ENCODE measurements at places on chromosomes 16 and 17.
A peak's percentile ranks its signal among the peaks of the same experiment; 100 is the strongest.

DNA sequence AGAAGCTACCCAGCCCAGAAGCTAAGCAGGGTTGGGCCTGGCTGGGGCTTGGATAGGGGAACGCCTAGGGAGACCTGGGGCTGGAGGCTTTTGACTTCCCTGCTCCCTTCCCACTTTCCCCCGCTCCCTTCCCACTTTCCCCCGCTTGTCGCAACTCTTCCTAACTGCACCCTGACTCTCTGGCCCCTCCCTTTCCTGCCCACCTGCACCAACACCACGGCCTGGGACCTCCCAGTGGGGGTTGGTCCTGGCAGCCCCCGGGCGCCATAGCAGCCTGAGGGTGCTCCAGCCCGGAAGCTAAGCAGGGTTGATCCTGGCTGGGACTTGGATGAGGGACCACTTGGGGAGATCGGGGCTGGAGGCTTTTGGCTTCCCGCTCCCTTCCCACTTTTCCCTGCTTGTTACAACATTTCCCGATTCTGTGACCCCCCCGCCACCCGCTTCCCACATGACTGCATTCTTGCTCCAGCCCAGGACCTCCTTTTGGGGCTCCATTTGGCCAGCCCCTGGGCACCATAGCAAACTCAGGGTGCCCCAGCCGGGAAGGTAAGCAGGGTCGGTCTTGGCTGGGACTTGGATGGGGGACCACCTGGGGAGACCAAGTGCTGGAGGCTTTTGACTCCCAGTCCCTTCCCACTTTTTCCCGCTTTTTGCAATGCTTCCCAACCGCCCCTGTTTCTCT is 2287.0 kb downstream of the TP53TG3F start:
- no peak for DNase-seq

GRCh38 chr17:57870283-57870635 is 20.4 kb upstream of the MRPS23 start:
- DNase-seq = no peak

DNA sequence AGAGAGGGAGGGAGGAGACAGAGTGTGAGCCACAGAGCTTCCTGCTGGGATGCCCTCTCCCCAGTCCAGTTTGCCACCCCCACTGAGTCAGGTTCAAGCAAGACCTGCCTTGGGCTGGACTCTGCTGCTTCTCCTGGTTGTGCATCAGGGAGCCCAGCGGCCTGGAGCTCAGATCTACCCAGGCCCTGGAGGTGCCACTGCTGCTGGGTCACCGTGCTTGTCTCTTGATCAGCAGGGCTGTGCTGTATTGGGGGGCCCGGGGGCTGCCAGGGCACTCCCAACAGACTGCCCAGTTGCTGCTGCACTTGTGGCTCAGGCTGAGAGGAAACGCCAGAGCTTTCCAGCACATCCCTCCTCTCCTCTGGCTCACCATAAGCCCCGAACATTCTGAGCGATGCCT is 8.9 kb downstream of the TLE7 start:
- no peak for DNase-seq

- DNase-seq = no peak
These were observed 8.3 kb downstream of the CD300H start for GRCh38 chr17:74558882-74559519.

- no peak for DNase-seq
These were observed 396.3 kb downstream of the SLC39A11 start for GRCh38 chr17:72696156-72696555.

GRCh38 chr16:59148056-59148768 is 414.1 kb upstream of the GOT2 start:
- DNase-seq = no peak

DNA sequence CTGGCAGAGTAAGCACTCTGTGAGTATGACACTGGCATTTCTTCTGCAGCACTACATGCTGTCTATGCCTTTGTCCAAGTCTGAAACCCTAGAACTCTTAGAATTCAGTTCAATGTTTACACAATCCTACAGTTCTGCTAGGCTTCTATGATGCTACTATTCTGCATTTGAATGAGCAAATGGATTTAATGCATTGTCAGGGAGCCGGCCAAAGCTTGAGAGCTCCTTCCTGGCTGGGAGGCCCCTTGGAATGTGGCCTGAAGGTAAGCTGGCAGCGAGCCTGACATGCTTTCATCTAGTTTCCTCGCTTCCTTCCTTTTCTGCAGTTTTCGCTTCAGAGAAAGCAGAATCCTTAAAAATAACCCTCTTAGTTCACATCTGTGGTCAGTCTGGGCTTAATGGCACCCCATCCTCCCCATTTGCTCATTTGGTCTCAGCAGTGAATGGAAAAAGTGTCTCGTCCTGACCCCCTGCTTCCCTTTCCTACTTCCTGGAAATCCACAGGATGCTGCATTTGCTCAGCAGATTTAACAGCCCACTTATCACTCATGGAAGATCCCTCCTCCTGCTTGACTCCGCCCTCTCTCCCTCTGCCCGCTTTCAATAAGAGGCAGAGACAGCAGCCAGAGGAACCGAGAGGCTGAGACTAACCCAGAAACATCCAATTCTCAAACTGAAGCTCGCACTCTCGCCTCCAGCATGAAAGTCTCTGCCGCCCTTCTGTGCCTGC is at the start of gene CCL2:
Gene CCL2, plus strand, starts transcription at position 635 of the 730 bp plus-strand sequence. Its CDS starts 65 bp downstream, at position 700.
- peak; percentile 28 for DNase-seq

DNA sequence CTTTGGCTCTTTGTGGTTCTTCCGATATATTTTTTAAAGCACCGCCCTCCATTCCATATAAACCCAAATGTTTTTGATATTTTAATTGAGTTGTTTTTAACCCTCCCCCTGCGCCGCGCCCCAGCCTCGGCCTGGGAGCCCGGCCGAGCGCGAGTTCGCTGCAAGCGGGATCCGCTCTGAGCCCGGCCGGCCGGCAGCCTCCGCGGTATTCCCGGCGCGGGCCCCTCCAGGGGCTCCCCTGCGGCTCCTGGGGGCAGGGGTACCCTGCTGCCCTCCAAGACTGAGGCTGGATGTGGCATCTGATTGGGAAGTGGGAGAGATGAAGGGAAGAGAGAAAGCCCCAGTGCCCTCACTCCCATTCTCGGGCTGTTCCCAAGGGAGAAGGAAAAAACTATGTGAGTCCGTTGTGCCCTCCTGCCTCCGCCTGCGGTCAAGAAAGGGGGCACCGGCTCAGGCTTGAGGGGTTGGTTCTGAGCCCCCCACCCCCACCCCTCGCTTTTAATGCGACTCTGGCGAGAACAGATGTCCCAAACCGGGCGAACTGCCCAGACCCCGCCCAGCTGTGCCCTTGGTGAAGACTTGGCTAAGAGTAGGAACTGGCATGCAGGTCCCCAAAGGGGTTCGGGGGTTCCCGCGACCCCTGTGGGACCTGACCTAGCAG is 8.6 kb downstream of the NEUROD2 start:
- DNase-seq = no peak

GRCh38 chr17:65166787-65167186 is 29.6 kb downstream of the RGS9 start:
- no peak for DNase-seq

GRCh38 chr17:38533241-38533640 is 72.5 kb downstream of the SRCIN1 start:
- no peak for DNase-seq

- DNase-seq = no peak
These were observed 12.5 kb downstream of the SLC22A31 start for GRCh38 chr16:89187770-89188392.

DNA sequence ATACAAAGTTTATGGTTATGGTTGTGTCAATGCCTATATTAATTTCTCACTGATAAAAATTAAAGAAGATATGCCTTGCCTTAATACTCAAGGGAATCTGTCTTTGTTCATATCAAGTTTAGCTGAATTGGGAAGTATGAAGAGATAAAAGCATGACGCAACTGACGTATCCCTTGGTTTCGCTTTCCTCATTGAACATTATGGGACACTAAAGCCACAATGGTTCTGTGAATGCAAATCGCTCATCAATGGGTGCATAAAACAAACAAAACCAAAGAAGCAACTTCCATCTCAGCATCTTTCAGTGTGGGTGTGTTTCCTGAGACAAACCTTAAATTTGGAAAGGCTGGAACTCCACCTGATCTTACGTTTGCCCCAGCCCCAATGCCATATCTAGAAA is 108.2 kb downstream of the NPIPB5 start:
- DNase-seq = no peak

DNA sequence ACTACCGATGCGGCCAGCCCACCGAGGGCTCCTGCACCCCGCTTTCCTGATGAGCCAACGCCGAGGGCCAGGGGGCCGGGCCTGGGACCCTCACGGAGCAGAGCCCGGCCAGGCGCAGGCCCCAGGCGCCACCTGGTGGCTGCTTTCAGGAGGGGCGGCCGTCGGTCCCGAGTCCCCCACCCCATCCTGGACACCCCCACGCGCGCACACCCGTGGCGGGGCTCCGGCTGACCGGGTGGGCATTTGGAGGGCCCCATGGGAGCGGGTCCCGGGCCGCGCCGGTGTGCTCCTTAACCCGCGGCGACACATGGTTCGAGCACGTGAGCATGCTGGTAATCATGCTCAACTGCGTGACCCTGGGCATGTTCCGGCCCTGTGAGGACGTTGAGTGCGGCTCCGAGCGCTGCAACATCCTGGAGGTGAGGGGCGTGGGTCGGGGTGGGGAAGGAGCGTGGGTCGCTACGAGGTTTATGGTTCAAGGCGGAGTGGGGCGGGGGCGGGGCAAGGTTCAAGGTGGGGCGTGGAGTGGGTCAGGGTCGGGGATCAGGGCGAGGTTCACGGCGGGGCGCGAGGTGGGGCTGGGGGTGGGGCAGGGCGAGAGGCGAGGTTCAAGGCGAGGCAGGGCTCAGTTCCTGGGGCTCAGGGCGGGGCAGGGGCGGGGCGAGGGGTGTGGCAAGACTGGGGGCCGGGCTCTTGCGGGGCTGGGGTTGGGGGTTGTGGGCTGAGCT is 30.2 kb downstream of the TPSG1 start:
- DNase-seq = no peak

DNA sequence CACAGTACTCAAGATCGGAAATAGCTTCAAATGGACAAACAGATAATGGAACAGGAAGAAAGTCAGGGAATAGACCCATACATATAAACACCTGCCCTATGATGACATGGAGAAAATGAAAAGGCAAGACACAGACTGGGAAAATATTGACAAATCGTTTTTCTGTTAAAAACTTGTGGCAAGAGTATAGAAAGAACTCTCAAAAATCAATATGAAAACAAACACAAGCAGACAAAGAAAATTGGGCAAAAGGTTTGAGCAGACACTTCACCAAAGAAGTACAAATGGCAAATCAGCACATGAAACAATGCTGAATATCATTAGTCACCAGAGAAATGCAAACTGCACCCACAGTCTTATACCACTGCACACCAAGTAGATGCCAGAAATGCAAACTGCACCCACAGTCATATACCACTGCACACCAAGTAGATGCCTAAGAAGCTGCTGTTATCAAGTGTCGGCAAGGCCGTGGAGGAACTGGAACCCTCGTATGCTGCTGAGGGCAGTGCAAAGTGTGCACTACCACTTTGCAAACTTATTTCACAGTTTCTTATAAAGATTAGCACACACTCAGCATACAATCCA is 123.5 kb upstream of the CHMP6 start:
- DNase-seq = no peak

GRCh38 chr16:67606632-67607031 is 38.3 kb upstream of the CARMIL2 start:
- no peak for DNase-seq

- DNase-seq = no peak
These were observed 25.1 kb upstream of the EIF1 start for GRCh38 chr17:41663451-41664171.
